HuH-7 (cell line): ENCODE measurements at places on chromosomes 3 and 15.

DNA sequence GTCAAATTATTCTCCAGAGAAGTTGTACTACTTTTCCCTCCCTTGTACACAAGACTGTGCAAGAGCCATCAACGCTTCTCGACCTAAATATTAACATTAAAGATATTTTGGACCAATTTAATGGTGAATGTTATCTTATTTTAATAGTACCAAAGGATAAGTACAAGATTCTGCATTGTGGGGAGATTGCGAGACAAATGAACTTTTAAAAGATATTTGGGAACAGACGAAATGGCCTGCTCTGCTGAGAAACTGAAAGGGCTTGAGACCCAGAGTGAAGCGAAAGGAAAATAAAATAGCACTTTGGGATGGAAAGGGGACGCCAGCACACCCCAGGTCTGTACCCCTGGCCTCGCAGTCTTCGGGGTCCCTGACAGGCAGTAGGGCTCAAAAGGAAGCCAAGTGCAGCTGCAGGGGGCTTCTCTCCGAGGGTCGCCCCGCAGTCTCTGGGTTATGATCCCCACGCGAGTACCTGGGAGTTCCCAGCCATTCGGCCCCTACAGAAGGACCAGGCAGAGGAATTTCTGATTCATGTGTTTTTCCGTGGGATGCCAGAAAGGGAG, 97.6 kb upstream of the VGLL3 start:
- no peak for DNase-seq

- no peak for DNase-seq
Observed at GRCh38 chr15:67670647-67671305, 128.3 kb downstream of the MAP2K5 start.

DNA sequence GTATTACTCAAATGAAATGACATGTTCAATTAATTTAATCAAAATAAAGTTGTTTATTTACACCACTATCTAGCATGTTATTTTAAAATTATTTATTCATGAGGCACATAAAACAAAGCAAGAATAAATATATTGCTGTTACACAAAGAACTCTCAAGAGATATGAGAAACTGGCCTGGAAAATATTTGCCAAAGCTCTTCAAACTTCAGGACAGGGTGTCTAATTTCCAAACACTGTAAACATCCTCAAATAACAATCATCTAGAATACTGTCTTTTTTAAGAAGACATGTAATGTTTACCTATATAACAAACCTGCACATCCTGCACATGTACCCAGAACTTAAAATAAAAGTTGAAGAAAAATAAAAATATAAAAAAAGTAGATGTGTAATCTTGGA, 876.6 kb downstream of the TUSC7 start:
- DNase-seq: no peak

- DNase-seq: no peak
Observed at GRCh38 chr3:100781301-100781700, 72.0 kb downstream of the TFG start.

DNA sequence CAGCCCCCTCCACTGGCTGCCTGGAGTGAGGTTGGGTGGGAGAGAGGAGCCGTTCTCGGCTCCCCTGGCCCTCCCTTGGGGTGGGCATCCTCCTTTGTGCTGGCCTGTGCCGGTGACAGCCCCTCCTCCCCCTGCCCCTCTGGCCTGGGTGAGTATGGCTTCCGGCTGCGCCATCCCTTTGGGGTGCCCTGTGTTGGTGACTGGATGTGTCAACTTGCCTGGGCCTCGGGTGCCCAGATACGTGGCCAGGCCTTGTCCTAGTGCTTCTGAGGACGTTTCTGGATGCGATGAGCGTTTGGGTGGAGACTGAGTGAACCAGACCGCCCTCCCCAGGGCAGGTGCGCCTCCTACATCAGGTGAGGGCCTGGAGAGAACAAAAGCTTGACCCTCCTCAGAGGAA, 59.7 kb downstream of the PLXNA1 start:
- DNase-seq: no peak

- DNase-seq: no peak
Observed at GRCh38 chr3:197431346-197431910, 124.3 kb downstream of the BDH1 start.

DNA sequence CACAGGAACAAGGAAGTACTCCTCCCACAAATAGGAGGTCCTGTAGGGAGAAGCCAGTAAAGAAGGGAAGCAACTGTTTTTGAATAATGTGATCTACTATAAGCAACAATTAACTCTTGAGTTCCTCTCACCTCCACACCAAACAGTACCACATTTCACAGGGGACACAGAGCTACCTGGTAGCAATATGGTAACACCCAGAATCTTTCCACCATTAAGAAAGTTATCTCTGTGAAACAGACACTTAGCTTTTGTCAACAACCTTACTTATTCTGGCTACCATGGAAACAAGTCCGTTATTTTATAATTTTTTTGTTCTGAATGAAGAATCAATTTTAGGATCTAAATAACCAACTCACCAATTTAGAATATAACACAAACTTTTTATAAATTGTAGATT, 49.5 kb downstream of the TBL1XR1 start:
- no peak for DNase-seq

GRCh38 chr15:56052395-56053045, 59.1 kb upstream of the NEDD4 start:
- no peak for DNase-seq

DNA sequence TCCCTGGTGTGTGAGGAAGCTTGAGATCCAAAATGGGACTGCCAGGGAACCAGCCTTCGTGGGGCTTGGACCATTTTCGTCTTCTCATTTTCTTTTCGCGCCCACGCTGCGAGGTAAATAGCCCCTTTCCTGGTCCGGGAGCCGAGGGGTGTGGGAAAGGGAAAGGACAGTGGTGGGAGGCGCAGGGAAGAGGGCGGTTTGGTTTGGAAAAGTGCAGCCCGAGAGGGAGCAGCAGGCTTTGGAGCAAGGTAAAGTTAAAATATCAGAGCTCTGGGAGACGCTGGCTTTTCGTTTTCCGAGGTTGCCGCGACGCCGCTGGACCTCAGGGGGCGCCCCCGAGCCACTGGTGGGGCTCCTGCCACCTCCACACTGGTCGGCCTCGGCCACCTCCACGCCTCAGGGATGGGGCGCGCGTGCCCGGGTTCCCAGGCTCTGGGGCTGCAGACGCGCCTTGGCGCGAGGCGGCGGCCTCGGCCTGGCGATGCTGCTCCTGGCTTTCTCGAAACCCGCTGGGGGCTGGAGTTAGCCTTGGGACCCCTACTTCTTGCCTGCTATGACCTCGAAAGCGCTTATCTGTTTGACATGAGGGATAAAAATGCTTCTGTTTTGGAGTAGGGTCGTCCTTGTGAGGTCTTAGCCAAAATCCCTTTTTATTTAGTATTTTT, 3.2 kb downstream of the PTPRG start:
- no peak for DNase-seq

GRCh38 chr3:196971094-196971698, 2.6 kb upstream of the PIGZ start:
- DNase-seq: no peak

- DNase-seq: no peak
Observed at GRCh38 chr3:28940530-28940929, 340.3 kb upstream of the RBMS3 start.

DNA sequence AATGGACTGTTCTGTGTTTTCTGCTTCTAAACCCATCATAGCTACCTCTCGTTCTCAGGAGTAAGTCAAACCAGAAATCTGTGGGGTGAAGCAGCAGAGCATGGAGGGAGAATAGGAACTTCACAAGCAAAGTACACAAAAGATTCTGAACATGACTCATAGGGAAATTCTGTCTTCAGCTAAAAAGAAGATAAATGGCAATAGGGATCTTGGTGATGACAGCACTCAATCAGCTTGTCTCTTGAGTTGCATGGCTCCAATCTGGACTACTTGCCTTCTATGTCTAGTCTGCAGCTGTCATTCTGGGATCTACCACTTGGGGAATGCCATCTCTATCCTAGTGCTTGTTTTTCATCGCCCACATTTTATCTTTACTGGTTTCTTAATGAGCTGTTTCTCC, 13.5 kb upstream of the GRAMD1C start:
- DNase-seq: peak; percentile 38

GRCh38 chr3:55185380-55185779, 257.5 kb upstream of the LRTM1 start:
- DNase-seq: no peak

DNA sequence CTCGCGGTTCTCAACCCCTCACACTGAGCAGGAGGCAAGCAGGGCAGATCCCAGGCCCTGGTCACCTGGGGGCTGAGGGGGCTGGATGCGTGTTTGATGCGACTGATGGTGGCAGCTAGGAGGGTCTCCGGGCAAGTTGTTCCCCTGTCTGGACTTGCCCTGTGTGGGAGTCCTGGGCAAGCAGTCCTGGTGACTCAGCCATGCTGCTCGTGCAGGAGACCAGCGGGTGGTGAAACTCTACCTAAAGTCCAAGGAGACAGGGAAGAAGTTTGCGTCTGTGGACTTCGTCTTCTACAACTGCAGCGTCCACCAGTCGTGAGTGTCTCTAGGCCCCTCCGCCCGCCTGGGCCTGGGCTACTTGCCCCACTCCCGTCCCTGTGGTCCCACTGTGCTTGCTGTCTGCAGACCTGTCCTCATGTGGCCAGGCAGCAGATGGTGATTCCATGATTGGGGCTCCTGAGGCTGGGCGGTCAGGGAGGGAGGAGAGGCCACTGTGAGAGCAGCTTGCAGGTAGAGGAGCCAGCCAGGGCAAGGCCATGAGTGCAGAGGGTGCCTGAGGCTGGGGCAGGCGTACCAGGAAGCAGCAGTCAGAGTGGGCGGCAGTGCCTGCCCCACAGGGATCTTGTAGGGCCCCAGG, 23.1 kb downstream of the PLXNA1 start:
- DNase-seq: no peak

GRCh38 chr3:174247687-174248152, 611.4 kb upstream of the NAALADL2 start:
- no peak for DNase-seq

- DNase-seq: no peak
Observed at GRCh38 chr3:60403866-60404265, 847.4 kb downstream of the FHIT start.

GRCh38 chr3:172106989-172107388, 67.6 kb downstream of the FNDC3B start:
- DNase-seq: no peak

DNA sequence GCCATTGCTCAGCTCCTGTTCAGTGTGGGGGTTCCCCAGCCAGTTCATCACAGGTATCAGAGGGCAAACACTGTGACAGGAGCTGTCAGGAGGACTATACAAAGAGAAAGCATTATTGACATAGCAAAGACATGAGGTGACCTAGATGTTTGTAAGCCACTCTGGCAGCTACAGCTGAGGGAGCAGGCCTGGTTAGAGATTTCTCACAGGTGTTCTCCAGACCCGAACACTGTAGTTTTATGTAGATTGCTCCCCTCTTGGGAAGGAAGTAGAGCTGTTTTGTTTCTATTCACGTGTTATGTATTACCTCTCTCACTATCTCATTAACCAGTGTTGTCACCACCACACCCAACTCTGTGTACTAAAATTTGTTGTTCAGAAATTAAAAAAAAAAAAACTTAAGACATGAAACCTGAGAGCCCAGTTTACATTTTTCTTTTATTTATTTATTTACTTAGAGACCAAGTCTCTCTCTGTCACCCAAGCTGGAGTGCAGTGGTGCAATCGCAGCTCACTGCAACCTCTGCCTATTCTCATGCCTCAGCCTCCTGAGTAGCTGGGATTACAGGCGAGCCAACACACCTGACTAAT, 123.7 kb downstream of the RBPMS2 start:
- peak; percentile 29 for DNase-seq

DNA sequence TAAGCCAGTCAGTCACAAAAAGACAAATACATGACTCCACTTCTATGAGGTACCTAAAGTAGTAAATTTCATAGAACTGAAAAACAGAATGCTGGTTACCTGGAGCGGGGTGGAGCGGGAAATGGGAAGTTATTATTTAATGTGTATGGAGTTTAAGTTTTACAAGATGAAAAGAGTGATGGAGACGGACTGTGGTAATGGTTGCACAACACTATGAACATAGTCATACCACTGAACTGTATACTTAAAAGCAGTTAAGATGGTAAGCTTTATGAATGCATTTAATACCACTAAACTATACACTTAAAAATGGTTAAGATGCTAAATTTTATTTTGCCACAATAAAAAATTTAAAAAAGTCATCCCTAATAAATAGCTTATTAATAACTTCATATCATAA, 23.2 kb downstream of the SFMBT1 start:
- DNase-seq: no peak

GRCh38 chr3:66475386-66476020, 25.3 kb downstream of the LRIG1 start:
- DNase-seq: no peak

DNA sequence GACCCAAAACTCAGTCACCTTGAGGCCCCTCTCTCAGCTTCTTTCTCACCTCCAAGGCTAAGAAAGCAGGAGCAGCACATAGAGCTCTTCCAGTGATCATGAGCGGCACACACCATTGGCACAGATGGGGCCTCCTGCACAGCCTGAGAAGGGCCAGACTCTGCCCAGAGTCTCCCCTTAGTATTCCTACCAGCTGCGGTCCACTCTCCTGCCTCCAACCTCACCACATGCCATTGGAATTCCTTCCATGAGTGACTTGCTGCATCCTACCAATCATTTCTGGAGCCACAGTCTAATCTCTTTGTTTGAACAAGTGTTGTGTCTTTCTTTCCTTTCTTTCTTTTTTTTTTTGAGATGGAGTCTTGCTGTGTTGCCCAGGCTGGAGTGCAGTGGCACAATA, 39.3 kb downstream of the CDCP1 start:
- no peak for DNase-seq

- no peak for DNase-seq
Observed at GRCh38 chr3:123096126-123096525, 29.3 kb downstream of the PDIA5 start.

- DNase-seq: no peak
Observed at GRCh38 chr15:95262866-95263564, 1031.7 kb downstream of the MCTP2 start.

- no peak for DNase-seq
Observed at GRCh38 chr15:87267798-87268197, 988.7 kb downstream of the NTRK3 start.

DNA sequence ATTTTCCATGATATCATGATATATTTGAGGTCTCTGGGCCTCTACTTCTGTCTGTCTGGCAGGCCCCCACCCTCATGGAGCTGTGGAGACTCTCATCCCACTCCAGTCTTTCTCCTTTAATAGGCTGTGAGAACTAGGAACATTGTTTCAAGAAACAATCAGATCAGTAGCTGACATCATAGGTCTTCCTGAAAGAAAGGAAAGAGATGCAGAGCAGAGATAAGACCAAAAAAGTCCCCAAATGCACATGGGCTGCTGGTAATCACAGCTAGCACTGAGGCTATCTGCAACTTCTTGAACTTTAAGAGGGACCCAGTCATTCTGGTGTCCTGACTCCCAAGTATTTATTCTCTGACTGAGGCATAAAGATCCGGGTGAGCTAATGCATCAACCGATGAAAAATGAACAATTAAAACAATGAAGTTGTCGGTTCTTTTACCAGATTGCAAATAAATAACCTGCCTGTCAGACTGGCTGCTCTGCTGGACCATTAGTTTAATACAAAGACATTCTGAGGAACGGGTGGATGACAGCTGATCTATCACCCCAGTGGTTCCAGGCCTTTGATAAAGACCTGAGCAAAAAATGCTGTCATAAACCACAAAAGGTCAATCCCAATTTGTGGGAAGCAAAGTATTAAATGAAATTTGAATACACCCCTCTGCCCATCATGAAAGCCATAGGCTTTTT, 780.8 kb upstream of the GOLIM4 start:
- no peak for DNase-seq
